ENCODE measurements at places on chromosomes 12 and 14.

GRCh38 chr12:131116468-131117117, 162.9 kb downstream of the ADGRD1 start:
- DNase-seq: no peak

GRCh38 chr14:90625445-90625844, 190.8 kb downstream of the TTC7B start:
- DNase-seq: no peak

- DNase-seq: no peak
Observed at GRCh38 chr12:58773986-58774385, 146.3 kb downstream of the LRIG3 start.

GRCh38 chr14:59254146-59254910, 65.9 kb downstream of the DAAM1 start:
- peak; percentile 92 for DNase-seq

GRCh38 chr12:110813285-110813684, 33.5 kb upstream of the CCDC63 start:
- DNase-seq: no peak

GRCh38 chr12:89089264-89089663, 263.0 kb downstream of the DUSP6 start:
- DNase-seq: no peak

GRCh38 chr12:131894313-131894860, at the start of gene ULK1:
Gene ULK1 (plus strand): TSS chr12:131894622. CDS start chr12:131895002, 380 bp downstream.
- peak; percentile 53 for DNase-seq

DNA sequence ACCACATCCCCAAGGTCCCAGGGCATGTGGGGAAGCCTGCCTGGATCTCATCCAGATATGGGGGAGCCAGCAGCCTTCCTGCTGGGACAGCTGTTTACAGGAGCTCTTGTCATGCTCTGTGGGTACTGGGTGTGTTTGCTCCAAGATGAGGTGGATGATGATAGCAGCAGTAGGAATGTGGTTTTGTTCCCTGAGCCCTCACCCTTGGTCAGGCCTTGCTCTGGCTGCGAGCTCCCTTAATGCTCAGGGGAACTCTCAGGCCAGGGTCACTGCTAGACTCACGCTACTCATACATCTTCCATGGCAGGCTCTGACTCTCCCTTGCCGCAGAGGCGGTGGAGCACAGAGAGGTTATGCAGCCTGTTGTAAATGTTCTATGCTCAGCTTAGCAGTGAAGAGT, 990.3 kb downstream of the AACS start:
- DNase-seq: no peak

GRCh38 chr14:58426670-58427280, 556 bp downstream of the TIMM9 start:
- DNase-seq: peak; percentile 58

DNA sequence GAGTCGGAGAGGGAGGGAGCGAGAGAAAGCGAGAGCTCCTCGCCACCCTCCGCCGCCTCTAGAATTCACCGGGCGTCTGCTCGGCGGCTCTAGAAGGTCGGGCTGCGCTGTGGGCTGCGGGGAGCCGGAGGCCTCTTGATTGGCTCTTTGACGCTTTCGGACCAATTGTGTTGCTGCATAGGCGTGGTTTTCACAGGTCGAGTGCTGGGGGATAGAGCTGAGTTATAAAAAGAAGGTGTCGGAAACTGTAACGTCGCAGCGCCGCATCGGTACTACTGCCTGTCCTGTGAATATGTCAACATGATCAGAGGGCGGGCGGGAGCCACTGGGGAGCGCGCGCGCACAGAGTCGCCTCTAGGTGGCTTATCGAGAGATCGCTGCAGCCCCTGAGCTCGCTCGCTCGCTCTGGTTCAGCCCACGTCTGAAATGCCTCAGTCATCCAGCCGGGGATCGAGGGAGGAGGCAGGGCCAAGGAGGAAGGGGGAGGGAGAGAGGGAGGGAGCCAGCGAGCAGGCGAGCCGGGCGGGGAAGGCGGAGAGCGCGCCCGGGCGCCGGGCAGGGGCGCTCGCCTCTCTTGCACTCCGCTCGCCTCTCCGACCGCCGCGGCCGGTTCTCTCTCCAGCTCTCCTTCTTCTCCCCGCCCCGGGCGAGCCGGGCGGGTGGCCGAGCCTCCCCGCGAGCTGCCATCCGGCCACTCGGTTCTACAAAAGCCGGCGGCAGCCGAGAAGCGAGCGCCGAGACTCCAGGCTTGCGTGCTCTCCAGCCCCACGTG, at the start of gene TBX3:
Gene TBX3, minus strand, starts transcription at position 78 of the 772 bp plus-strand sequence. CDS start 975 bp downstream, outside the sequence.
- peak; percentile 99 for DNase-seq

DNA sequence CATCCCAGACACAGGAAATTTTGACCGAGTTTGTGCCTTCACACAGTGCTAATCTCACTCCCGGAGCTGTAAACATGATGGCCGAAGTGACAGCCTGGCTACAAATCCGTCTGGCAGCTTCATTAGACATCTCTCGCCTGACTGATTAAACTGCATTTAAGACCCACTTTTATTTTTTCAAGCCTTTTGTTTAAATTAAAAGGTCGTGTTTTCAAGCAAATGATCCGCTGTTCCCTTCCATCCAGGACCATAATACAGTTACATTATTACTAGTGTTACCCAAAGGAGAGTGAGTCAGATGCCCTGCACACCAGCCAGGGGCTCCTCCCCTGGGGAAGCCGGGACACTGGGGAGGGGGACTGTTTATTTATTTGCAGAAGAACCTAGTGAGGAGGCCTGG, 200.2 kb downstream of the EXOC5 start:
- DNase-seq: no peak

DNA sequence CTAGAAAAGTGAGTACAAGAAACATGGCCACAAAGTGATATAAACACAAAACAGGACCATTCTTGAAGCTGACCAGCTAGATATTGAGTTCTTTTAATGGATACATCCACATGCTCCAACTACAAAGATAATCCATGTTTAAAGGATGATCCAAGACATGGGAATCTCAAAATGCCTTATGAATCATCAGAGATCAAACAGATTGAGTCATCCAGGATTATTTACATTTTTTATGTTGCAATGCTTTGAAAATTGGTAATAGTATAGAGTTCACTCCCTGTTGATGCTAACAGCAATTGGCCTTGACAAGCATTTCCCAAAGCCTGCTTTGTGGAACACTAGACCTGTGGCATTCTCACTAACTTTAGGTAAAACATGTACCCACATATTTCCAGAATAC, 293.0 kb upstream of the TBX3 start:
- no peak for DNase-seq

DNA sequence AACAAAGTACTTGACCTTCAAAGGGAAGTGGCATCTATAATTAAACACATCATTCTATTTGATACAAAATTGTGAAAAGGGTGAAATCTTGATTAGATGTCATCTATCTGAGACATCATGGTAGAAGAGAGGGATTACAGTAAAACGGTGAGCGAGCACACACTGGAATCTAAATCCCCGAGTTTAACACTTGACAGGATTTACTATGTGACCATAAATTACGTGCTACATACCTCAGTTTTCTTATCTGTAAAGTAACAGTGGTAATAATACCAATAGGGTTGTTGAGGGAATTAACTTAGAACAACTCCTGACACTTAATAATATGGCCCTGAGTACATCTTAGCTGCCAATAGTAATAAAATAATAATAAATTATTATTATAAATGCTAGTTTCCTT, 13.3 kb downstream of the USP44 start:
- DNase-seq: no peak

DNA sequence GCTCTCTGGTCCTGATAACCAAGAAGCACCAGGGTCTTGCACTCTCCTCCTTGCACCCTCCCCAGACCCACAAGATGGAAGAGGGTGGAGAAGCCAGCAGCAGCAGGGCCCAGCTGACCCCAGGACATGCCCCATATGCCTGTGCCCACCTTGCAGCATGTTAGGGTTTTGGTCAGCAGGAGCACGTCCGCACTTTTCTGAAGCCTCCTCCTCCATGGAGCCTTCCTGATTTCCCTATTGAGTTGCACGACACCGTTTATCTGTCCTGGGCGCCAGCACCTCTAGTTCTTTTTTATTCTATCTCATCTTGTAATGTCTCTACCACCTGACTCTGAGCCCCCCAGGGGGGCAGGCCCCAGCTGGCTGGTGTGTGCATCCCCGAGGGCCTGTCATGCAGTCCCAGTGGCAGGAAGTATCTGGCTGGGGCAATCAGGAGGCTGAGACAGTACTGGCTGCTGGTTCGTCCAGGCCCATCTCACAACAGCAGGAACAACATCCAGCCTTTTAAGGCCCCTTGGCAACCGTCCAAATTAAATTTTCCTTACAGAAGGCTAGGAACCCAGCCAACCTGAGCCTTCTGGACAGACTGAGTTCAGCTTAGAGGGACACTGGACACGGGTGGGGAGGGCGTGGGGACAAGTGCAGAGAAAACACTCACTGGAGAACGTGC, 39.6 kb downstream of the CCDC85C start:
- peak; percentile 80 for DNase-seq

DNA sequence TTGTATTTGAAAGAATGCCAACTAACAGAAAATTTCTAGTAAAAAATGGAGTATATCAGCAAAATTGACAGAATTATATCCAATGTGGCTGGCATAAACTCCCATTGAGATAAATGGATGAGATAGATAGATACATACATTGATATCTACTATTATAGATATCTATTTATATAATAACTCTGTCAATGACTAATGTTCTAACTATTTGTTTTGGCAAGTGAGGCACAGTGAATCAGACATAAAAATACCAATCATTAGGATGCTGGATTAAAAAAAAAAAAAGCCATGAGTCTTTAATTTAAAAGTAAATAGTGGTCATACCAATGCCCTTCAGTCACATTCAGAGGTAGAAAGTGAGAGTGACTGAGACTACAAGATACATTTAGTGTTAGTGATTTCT, 33.7 kb upstream of the GLIPR1 start:
- DNase-seq: no peak

GRCh38 chr12:66669541-66669940, 9.3 kb downstream of the GRIP1 start:
- DNase-seq: no peak

DNA sequence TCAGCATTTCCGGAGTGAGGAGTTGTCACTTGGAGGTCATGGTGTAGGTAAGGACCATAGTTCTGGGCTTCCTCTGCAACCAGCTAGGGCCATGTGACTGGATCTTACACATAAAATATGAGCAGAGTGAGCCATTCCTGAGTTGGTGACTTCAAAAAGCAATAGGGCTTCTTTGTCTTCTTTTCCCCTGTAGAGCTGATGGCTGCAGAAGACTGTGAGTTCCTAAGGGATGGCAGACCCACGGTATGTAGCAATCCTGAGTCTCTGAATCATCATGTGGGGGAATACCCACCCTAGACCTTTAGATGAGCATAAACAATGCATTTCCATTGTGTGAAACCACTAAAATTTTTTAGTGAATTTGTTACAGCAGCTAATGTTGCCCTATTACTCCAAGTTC, 151.1 kb upstream of the TBX3 start:
- DNase-seq: no peak

GRCh38 chr14:50906326-50907065, 34.6 kb downstream of the ABHD12B start:
- DNase-seq: no peak

DNA sequence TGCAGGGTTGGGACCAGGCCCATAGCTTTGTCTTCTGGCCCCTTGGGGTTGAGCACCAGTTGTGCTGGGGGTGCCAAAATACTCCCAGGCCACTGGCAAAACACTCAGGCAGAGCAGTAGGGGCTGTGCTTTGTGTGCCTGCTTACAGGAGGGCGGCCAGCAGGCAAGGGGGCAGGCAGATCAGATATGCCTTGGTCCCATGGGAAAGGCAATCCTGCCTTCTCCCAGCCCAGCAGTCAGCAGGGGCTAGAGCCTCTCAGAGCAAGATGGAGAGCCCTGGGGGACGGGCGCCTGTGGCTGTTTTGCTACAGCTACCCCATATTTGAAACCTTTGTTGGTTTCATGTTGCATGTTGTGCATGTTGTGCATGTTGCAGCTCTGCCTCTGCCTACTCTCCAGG, 36.2 kb upstream of the TMX1 start:
- DNase-seq: no peak

DNA sequence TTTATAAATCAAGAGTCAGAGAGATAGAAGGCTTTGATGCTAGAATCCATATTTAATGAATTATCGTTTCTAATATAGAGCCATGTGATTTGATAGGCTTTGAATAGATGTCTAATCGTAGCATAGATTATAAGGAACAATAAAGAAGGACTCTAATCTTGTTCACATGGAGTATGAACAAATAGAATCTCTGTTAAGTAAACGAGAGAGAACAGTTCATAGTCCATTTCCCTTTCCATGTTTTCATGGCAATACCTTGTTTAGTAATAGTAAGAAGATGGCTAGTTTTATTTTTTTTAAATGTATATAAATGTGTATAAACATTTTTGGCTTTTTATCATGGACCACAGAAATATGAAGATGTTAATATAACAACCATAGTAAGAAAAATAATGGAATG, 32.3 kb upstream of the RAD51AP1 start:
- DNase-seq: no peak

GRCh38 chr14:56844406-56845002, 34.2 kb upstream of the OTX2 start:
- DNase-seq: peak; percentile 30

- DNase-seq: no peak
Observed at GRCh38 chr12:112974904-112975303, 3.4 kb upstream of the OAS2 start.

DNA sequence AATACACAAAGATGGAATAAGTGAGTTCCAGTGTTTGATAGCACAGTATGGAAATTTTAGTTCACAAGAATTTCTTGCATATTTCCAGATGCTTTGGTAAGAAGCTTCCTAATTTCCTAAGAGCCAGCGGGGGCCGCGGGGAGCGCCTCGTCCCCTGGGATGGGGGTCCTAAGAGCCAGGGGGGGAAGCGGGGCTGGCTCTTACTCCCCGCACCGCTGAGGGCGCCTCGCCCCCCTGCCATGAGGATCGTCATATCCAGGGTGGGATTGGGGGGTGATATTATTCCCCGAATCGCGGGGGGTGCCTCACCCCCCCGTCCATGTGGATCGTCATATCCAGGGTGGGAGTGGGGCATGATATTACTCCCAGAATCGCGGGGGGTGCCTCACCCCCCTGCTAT, 100.5 kb upstream of the GNG2 start:
- no peak for DNase-seq

- DNase-seq: no peak
Observed at GRCh38 chr12:106984588-106985137, 2.3 kb downstream of the MTERF2 start.

GRCh38 chr14:65949711-65950516, 536.3 kb upstream of the CCDC196 start:
- peak; percentile 75 for DNase-seq

DNA sequence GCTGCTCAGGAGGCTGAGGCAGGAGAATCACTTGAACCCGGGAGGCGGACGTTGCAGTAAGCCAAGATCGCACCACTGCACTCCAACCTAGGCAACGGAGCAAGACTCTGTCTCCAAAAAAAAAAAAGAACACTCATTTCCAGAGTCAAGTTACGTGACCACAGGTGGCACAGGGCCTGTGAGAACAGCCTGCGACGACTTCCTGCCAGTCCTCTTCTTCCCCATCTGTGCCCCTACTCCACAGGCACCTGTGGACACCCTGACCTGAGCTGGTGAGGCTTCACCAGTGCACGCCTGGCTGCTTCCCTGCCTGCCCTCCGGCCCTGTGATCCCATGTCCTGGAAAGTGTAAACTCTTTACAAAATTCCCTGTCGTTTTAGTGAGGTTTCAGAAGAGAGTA, 77.7 kb downstream of the PPP2R5C start:
- peak; percentile 41 for DNase-seq

GRCh38 chr14:57066887-57067513, 201.7 kb downstream of the EXOC5 start:
- DNase-seq: no peak
